ENCODE measurements at places on chromosomes 6 and 20.

DNA sequence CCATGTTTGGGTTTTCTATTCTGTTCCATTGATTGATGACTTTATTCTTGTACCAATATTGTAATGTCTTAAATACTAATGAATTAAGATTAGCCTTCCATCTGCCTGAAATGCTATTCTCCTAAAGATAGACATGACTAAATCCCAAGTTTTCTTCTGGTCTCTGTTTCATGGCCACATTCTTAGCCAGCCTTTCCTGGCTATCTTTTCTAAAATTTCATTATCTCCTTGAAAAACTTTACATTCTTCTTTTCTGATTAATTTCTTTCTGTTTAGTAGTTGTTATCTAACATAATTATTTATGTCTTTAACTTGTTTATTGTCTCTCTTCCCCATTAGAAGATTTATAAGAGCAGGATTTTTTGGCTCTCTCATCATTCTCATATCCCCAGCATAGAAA is 4.4 kb upstream of the PRIM2 start:
- DNase-seq = no peak

GRCh38 chr6:139334806-139335446 is 39.5 kb downstream of the CITED2 start:
- DNase-seq = no peak

DNA sequence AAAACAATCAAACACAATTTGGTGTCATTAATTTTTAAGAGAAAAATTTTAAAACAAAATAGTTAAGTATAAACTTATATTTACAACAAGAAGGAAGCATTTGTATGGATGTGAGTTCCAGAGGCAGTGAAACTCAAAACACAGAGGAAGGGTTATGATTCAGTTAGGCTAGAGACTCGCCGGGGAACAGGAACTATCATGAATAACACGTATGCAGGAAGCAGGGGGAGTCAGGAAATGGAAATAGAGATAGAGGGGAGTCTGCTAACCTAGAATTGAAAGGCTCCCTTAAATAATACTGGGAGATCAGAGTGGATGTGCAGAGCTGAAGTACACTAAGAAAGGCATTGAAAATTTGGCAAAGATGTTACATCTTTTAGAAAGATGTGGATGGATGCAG is 14.2 kb upstream of the HLA-DRB1 start:
- no peak for DNase-seq

- DNase-seq = no peak
These were observed 66.6 kb upstream of the ADGRF4 start for GRCh38 chr6:47631797-47632196.

- DNase-seq = no peak
These were observed 28.3 kb downstream of the NFATC2 start for GRCh38 chr20:51514249-51514648.

DNA sequence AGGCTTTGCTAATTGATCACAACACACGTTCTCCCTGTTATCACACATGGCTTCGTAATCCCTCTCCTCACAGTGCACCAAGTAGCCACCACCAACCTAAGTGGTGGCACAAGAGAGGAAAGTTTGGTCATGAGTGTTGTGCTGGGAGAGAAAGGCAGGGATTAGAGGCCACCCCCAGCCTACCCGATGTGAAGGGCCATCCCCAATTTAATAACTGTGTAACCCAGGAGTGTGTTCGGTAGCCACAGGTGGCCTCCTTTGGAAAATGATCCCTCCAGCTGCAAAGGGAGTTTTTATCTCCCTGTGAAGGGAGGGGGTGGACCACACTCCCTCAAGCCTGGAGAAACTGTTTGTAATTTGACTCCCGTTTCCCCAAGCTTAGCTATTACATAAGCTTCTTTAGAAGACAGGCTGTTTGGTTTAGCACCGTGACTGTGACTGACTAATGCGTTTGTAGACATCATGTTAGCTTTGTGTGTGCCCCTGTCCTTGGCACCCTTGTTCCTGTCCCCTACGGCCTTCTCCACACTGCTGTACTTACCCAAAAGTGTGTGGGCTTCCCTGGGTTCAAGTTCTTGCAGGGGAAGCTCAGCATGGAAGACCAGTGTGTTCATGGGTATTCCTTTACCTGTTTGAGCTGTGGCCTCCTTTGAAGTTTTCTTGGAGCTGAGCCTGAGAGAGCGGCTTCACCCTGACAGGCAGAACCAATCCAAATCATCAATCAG is 20.6 kb downstream of the PPP1R16B start:
- peak; percentile 62 for DNase-seq

DNA sequence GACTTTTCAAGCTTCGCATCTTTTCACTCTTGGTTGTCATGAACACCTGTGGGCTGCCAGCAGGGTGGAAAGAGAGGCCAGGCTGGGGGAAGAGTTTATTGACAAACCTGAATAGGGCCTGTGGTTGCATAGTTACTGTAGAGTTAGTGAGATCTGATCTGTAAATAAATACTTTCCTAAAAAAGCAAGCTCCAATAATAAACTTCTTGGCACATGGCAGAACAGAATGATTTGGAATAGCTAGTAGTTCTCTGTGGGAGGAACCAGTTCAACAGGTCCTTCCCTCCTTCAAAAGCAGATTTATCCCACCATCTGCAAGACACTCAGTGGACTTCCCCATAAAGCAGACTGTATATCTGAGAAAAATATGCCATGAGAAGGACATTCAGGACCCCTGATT is 445.0 kb downstream of the HACE1 start:
- no peak for DNase-seq

DNA sequence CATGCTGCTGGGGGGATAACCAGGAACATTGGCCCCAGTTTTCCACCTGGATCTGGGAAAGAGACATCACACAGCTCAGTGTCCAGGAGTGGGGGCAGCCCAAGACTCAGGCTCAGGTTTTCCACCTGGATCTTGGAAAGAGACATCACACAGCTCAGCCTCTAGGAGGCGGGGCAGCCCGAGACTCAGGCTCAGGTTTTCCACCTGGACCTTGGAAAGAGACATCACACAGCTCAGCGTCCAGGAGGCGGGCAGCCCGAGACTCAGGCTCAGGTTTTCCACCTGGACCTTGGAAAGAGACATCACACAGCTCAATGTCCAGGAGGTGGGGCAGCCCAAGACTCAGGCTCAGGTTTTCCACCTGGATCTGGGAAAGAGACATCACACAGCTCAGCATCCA is 361.6 kb downstream of the THBS2 start:
- DNase-seq = no peak

DNA sequence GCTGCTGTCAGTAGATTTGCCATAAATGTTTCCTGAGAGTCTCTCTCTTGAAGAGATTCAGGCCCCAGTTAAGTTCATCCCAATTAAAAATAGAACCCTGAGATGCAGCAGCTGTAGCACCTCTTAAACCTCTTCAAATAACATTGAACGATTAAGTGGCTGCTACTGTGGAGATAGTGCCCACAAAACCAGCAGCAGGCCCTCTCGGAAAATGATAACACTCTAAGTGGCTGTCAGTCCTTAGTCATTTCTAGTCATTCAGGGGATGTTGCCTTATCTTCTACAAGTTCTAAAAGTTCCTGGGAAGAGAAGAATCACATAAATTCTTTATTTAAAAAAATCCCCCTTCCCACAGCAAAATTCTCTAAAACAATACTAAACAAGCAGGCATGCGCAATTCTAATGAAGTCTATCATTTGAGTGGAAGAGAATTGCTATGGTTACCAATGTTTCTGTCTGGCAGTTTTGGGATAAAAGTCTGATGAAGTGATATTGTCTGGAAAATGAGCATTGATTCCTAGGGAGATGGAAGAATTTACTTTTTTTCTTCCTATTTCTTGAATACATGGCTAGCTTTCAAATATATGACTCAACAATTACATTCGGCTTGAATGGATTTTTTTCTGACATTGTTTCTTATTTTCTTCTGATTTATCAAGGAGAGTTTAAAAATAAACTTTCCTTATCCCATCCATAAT is 131.9 kb downstream of the TRMT11 start:
- no peak for DNase-seq

- DNase-seq = no peak
These were observed 82.9 kb upstream of the EXOC2 start for GRCh38 chr6:775863-776262.

- DNase-seq = no peak
These were observed 60.0 kb upstream of the BTN3A2 start for GRCh38 chr6:26304797-26305640.

- no peak for DNase-seq
These were observed 222.7 kb upstream of the FOXA2 start for GRCh38 chr20:22807045-22807444.

DNA sequence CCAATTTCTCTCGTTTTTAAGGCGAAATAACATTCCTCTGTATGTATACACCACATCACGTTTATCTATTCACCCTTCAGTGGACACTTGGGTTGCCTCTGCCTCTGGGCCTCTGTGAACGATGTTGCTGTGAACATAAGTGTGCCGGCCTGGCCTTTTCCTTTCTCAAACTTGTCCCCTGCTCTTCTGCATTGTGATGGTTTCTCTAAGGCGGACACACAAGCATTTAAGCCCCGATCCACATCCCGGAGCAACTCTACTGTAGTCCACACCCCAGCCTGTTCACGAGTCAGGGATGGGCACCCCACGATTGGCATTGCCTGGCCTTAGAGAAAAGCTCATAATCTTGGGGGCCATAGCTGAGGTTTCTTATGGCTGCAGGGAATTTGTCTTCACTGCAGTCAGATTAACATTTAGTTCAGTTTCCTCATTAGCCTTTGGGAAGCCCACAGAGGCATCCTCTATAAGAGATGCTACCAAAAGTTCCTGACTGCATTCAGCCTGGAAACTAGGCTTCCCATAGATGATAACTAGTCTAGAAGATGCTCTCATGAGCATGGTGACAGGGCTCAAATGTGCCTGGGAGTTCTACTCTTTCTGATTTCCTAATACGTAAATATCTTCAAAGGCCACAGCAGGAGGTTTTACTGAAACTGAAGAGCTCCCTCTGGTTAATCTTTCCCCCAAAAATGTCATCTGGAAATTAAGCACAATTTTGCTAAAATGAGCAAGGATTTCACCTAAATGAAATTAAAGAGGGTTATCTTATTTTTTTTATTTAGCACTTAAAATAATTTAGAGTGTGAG is 762 bp downstream of the ZC3H12D start:
- no peak for DNase-seq

DNA sequence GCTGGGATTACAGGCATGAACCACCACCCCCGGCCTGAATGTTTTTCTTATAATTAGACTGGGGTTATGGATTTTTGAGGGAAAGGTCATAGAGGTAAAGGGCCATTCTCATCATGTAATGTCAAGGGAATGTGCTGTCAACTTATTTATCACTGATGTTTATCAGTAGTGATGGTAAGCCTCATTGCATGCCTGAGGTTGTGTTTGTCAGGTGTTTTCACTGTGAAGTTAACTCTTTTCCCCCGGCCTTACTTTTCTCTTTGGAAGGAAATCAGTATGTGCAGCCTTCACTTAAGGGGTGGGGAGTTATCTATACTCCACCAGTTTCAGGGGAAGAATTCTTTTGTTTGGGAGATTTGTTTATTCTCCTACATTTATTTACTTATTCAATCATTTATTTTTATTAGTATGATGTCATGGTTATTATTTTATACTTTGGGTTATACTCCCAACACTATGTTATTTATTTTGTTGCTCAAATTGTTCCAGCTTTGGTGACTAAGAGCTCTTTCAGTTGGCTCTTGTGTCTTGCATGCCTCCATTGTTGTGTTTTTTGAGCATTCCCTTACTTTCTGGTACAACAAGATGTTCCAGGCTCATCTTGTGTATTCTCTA is 2.8 kb upstream of the SLC17A5 start:
- DNase-seq = no peak

GRCh38 chr20:54093423-54094267 is 23.3 kb upstream of the BCAS1 start:
- no peak for DNase-seq

DNA sequence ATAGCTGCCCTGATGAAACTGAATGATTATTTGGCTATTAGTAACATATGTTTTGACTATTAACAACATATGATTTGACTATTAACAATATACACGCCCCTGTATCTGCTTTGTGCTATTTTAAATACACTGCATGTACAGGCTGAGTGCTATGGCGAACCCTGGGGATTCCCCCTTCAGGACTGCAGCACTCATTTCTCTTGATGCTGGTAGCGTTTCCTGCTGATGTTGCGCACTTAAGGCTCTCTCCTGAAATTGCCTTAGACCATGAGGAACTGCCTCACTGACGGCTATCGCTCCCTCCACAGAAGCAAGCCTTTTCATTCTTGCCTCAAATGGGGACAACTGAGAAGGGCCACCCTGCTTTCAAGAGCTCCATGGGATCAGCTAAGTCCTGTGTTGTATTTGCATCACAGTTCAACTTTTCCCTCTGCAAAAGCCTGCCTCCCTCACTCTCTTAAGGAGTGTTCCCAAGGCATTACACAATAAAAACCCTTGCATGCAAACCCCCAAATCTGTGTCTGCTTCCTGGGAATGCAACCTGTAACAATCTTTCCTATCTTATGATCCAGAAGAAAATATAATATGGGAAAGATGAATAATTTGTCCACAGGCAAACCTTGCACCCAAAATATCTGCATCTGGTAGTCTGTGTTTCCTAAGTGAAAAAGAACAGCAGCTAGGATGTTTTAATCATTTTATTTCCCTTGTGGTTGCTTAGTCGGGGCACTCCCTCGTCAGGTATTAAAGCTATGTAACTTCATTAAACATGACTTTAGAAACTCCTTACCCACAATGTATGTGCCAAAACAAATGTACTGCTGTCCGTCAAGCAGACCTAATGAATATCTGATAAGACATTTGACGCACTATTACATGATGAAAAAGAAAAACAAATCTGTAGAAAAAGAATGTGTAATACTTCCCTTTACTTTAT is 456.4 kb downstream of the COL12A1 start:
- no peak for DNase-seq

- no peak for DNase-seq
These were observed 27.0 kb downstream of the TOX2 start for GRCh38 chr20:43941476-43942200.

DNA sequence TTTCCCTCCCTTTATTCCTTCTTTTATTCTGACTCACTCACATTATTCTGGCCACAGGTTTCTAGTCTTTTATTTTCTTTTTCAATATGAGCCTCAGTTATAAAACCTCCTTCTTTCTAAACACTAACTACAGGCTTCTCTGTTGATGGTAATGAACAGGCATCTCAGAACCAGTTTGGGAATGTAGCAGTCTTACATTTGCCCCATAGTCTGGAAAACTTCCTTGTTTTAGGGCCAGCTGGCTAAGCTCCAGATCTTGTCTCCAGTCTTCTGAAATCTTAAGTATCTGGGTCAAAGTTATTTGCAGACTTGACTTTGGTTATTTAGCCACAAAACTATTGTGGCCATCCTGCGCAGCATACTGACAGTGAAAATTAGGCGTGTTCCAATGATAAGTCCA is 97.0 kb upstream of the MAN1A1 start:
- no peak for DNase-seq

All from iPS-NIHi11 (cell line).